ENCODE measurements at places on chromosomes 6 and 20. TPM values are rescaled to one million over a fixed set of nuclear protein-coding genes. Genes with fewer than 3 reads are reported as not detected.

Gene TNXB
- 2.1 TPM for total RNA-seq

GRCh38 chr6:114100215-114100994 is 129.5 kb upstream of the HDAC2 start:
- no peak for DNase-seq

Gene PPDPF
- total RNA-seq: 51.0 TPM

Gene PDE10A
- total RNA-seq: not detected

Gene MYBL2
- 30.8 TPM for total RNA-seq

GRCh38 chr6:23096876-23097275 is 527.5 kb downstream of the HDGFL1 start:
- DNase-seq: no peak

DNA sequence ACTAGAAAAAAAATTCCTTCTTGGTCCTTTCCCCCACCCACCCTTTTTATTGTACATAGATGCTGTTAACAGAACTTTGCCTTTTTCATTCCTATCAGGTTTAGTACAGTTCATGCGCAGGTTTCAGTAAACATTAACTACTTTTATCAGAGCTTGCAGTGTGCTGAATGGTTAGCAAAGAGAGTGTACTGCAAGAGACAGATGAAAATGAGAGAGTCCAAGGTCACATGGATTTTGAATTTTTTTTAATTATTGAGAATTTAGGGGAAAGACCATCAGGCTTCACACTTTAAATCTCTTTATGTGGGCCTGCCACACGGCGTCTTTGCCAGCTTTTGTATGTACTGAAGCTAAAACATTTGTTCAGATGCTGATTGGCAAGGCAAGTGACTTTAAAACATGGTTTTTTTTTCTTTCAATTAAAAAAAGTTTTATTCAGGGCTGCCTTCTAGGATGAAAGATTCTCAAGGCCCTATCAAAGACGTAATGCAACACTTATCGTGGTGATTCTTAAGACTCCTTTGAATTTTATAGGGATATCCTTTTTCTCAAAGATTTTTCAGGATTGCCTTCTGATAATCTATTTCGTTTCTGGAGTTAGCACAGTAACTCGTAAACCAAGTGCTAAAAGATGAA is 32.2 kb downstream of the RREB1 start:
- DNase-seq: no peak

GRCh38 chr6:98230250-98230649 is 604.1 kb upstream of the POU3F2 start:
- DNase-seq: no peak

Gene PROKR2
- total RNA-seq: not detected

Gene SRMS
- total RNA-seq: not detected

DNA sequence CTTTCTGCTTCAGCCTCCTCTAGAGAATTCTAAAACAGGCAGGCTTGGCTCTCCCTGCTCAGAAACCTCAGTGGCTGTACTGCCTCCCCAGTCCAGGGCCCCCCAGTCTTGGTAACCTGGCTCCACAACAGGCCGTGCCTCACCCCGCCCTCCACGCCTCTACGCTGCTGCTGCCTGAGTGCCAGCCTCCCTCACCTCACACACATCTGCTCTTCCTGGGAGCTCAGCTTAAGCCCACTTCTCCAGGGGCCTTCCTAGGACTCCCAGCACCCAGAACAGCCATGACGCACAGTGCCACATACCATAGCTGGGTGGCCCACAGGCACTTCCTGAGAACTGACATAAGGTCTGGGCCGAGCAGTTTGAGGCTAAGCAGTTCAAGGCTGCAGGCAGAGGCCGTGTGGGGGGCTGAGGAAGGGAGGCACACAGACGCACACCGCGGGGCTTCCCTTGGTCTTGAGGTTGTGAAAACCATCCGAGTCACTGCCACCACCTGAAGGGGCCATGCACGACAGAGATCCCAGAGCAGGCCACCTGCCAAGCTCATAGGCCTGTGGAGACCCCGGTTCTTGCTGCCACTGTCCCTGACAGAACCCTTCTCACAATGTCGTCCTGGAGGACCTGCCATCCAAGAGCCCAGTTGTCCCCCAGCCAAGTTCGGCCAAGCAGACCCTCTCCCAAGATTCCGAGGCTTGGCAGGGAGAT is 42.6 kb downstream of the DSTN start:
- no peak for DNase-seq

GRCh38 chr20:1835186-1836035 is 59.8 kb upstream of the SIRPA start:
- DNase-seq: no peak

Gene FHL5
- total RNA-seq: not detected

All from Karpas-422 (cell line).